ENCODE measurements at places on chromosomes 5 and 9.
A peak's percentile ranks its signal among the peaks of the same experiment; 100 is the strongest.

DNA sequence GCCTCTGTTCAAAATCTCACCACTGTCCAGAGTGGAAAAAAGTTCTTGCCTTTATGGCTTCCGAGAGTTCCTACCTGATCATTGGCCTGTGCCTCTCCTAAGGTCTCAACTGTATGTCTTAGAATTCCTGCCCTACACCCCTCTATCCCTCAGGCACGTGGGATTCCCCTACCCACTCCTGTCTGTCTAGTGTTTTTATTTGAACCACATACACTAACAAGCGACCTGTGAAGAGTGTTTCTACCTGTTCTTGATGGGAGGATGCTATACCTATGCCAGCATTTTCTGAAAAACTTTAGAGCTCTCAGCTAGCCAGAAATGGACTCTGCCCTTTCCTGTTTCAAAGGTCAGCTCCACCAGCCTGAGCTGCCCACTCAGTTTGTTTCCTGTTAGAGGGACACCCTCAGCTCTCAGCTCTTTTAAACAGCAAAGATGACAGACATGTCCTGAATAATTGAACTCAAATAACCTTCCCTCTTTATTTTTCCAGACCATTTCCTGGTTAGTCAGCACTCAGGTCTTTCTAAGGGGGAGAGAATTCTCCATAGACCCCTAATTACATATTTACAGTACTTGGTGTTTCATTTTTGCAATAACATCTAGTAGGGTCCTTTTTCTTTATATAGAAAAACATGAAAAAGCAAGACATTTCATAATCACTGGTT is 214.8 kb downstream of the AOPEP start:
- DNase-seq = no peak

GRCh38 chr5:179294891-179295777 is 50.1 kb downstream of the ADAMTS2 start:
- no peak for DNase-seq

- DNase-seq = no peak
Measured at GRCh38 chr9:109449036-109449798, 48.9 kb downstream of the PTPN3 start.

- DNase-seq = no peak
Measured at GRCh38 chr5:88269222-88269771, 652 bp upstream of the TMEM161B start.

- no peak for DNase-seq
Measured at GRCh38 chr5:13659391-13659790, 285.1 kb downstream of the DNAH5 start.

DNA sequence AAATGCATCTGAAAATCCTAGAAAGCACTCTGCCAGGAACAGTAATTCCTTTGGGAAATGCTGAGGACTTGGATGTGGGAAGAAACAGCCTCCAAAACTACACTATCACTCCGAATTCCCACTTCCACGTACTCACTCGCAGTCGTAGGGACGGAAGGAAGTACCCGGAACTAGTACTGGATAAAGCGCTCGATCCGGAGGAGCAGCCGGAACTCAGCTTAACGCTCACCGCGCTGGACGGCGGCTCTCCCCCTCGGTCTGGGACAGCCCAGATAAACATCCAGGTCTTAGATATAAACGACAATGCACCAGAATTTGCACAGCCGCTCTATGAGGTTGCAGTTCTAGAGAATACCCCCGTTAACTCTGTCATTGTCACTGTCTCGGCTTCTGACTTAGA is 786 bp downstream of the PCDHB3 start:
- no peak for DNase-seq

DNA sequence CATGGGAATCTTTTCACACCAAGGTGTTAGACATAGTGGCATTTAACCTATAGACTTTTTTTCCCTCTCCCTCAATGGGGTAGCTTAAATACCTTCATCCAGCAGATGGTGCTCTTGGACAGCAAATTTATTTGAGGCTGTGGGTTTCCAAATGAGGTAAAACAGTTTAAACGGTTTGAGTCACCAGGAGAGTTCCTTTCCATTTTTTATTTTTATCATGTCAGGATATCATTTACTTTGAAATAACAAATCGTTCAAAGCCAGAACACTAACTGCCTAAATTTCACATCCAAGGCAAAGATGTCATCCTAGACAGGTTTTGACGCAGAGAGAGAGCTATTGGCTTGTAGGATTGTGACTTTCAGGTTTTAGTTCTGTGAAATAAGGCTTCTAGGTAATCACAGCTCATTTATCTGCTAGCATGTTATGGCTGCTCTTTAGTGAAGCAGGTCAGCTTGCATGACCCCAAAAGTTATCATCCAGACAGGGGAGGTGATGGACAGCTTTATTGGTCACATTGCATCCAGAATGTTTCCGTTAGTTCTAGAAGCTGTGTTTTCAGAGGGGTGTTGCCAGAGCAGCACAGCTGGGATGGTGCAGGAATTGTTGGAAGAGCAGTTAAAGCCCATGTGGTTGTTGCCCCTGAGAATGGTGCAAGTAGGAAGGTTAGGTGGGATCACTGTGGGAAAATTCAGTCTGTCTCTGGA is 69.8 kb downstream of the KDM4C start:
- DNase-seq = peak; percentile 18

DNA sequence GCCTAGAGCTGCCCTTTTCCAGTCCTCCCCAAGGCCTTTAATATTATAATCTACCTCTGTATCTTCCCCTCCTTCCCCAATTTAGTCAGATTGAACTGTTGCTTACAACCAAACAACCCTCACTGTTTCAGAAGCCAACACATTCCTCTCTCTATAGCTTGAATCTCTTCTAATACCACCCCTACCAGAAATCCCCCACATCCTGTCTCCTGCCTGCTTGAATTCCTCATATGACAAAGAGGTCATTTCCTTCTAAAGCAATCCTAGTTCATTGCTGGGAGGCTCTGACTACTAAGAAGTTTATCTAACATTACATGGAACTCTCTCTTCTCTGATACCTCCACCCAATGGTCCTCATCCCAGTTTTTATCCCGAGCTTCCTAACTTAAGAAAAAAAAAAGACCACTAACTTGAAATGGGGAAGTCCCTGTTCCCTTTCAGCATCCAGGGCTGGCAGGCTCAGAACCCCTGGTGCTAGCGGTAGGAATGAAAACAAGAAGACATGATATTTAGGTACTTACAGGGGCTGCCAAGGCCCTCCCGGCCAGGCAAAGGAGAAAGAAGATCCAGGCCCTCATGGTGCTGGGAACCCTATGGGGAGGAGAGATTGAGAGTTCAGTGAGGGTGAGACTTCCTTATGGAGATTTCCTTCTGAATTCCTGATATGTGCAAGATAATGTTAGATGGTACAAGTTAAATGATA is 11.0 kb downstream of the SPARC start:
- DNase-seq = no peak

DNA sequence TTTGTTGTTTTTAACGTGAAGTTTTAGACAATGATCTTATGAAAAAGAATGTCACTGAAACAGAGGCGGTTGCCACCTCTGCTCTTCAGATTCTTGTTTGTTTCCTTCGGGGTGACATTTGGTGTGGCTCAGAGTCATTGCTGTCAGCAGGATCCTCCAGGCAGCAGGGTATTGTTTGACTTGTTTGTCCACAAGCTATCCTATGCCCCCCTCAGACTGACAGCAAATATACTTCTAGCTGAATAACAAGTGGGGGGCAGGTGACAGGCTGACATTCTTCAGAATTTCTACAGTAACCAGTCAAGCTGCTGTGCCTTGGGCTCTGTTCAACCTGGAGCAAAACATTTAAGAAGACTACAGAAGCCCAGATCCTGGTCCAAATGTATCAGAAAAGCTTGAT is 383.3 kb downstream of the YTHDC2 start:
- no peak for DNase-seq

- no peak for DNase-seq
Measured at GRCh38 chr5:73213566-73213998, 40.6 kb downstream of the TMEM174 start.

DNA sequence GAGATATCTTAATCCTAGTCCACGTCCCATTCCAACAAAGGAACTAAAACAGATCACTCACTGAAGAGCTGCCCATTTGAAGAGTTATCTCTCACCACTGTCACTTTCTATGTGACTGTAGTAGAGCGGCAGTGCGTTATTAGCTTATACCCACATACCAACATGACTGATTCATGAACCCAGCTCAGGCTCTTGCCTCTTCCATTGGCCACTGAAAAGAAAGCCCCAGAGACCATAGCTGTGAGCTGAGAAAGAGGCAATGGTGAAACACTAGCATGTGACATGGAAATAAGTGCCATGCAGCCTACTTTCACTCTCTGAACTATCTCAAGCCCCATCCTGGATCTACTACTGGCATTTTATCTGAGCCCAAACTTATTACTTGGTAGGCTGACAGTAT is 151.7 kb upstream of the MOCS2 start:
- DNase-seq = no peak

DNA sequence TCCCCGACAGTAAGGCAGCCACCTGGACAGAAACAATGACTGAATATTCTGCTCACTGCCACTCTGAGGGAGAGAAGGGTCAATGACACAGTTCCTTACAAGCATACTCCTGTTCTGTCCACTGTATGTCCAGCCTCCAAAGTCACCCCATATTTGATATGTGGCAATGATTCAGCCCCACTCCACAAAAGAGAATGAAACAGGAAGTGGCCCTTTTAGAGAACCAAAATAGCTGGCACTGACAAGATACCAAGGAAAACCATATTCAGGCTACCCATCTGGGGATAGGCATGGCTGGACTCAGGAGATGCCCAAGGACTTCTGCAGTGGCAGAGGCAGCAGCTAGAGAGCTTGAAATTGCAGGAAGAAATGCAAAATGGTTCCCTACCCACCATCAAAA is 12.8 kb upstream of the GFRA3 start:
- DNase-seq = no peak

- DNase-seq = no peak
Measured at GRCh38 chr5:37490120-37490810, 111.1 kb downstream of the WDR70 start.

GRCh38 chr5:156927545-156927944 is 35.5 kb downstream of the TIMD4 start:
- DNase-seq = no peak

GRCh38 chr5:180652771-180653170 is 3.4 kb upstream of the FLT4 start:
- DNase-seq = no peak

GRCh38 chr9:134651226-134651905 is 9.8 kb downstream of the COL5A1 start:
- DNase-seq = no peak

GRCh38 chr9:11356067-11356466 is 743.3 kb upstream of the PTPRD start:
- no peak for DNase-seq

GRCh38 chr9:123419721-123420591 is 64.0 kb downstream of the CRB2 start:
- DNase-seq = no peak

- DNase-seq = no peak
Measured at GRCh38 chr9:3359778-3360177, 166.0 kb downstream of the RFX3 start.

DNA sequence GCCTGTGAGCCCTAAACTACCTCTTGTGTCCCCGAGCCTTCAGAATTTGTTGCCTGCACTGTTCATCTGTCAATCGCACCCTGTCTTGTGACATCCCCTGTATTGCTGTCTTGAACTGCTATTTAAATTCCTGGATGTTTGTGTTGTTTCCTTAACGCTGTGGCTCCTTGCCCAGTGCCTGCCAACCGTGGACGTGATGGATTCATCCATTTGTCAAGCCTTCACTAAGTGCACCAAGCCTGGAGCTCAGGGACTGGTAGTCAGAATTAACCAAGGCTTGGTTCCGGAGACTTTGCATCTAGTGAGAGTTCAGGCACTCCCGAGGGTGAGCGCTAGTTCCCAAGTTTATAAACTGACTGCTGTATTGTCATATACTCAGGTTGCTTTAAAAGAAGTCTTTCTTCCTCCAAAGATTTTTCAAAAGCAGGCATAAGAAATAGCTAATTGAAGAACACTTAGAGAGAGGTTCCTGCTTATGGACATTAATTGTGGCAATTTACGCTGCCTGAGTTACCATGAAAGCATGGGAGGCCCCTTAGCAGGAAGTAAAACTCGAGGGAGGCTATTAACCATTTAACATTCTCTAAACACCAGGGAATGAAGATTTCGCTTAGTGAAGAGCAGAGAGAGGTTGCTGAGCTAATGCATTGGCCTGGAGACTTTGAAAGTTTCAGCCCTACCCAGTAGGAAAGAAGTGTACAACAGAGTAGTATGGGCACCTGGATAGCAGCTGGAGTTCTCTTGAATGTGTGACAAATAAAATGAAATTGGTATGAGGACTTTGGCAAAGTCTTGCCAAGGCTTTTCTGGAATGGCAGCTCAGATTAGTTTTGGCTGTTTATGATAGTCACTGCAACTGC is 29.0 kb downstream of the RGS3 start:
- no peak for DNase-seq

- DNase-seq = peak; percentile 51
Measured at GRCh38 chr5:134586866-134587524, 45.6 kb downstream of the SAR1B start.

DNA sequence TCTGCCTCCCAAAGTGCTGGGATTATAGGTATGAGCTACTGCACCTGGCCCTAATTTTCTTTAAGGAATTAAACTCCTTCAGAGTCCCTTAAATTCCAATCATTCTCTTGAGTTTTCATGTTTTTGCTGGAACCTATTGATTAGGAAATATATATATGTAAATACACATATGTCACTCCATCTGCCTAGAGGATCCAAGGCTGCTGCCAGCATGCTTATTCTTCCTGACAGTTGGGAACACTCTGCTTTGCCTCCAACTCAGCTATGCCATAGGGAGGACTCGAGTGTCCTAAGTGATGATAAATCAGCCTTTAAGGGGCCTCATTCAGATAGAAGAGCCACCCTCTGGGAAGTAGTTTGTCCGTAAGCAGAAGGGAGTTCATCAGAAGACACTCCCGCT is 21.8 kb downstream of the MFAP3 start:
- no peak for DNase-seq

DNA sequence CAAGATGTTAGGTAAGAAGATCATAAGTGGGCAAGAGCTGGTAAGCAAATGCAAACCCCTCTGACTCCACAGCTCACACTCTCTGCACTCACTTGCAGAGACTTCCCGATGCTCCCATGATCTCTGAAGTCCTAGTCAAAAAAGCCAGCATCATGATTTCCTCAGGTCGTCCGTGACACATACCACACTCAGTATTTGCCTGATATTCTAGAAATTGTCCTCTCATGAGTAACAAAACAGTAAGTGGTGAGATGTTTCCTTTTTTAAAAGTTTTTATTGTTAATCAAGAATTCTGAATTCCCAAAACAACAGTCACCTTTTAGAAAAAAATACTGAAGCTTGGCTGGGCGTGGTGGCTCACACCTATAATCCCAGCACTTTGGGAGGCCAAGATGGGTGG is 194.6 kb downstream of the DENND1A start:
- DNase-seq = no peak

GRCh38 chr9:99107421-99107820 is 2.5 kb downstream of the TGFBR1 start:
- no peak for DNase-seq

DNA sequence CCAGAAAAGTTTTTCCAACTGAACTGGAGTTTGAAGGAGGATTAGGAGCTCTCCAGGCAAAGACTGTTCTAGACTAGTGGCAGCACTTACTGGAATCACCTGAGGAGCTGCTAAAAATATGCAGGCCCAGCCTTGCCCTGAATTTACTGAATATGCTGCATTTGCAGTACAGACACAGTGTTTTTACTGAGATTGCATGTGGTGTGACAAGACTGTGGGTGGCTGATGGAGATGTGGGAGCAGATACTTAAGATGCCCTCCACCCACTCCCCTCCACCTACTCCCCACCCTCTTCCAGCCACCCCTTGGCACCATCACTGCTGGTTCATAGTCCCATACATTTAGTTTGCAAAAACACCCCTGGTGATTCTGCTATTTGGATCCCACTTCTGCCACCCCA is 64.1 kb upstream of the HRH2 start:
- no peak for DNase-seq

GRCh38 chr5:143023411-143024096 is 253.4 kb downstream of the ARHGAP26 start:
- no peak for DNase-seq

Measured in GM18507 (cell line).